Neural progenitor cell (in vitro differentiated cells): ENCODE measurements at places on chromosomes 11 and 22. TPM values are rescaled to one million over a fixed set of nuclear protein-coding genes. Genes with fewer than 3 reads are reported as not detected.
A peak's percentile ranks its signal among the peaks of the same experiment; 100 is the strongest.

The SMC1B gene
- total RNA-seq: 0.06 and 0.09 TPM in 2 replicates

- no peak for DNase-seq
- no peaks in the 10 kb centered on the region for H3K4me1 ChIP-seq
- no peak overlapping the region for H3K4me3 ChIP-seq
- H3K36me3 ChIP-seq: no peaks in the 10 kb centered on the region
- H3K27ac ChIP-seq: no peak overlapping the region
These were observed 59.7 kb upstream of the RAG2 start for GRCh38 chr11:36657610-36658267.

The SBF2 gene
- total RNA-seq: 48.2 and 51.1 TPM in 2 replicates

- no peak overlapping the region for H3K4me3 ChIP-seq
- no peaks in the 10 kb centered on the region for H3K4me1 ChIP-seq
- no peak for DNase-seq
- H3K36me3 ChIP-seq: no peaks in the 10 kb centered on the region
- no peak overlapping the region for H3K27ac ChIP-seq
These were observed 20.7 kb downstream of the SUSD2 start for GRCh38 chr22:24201681-24202614.

DNA sequence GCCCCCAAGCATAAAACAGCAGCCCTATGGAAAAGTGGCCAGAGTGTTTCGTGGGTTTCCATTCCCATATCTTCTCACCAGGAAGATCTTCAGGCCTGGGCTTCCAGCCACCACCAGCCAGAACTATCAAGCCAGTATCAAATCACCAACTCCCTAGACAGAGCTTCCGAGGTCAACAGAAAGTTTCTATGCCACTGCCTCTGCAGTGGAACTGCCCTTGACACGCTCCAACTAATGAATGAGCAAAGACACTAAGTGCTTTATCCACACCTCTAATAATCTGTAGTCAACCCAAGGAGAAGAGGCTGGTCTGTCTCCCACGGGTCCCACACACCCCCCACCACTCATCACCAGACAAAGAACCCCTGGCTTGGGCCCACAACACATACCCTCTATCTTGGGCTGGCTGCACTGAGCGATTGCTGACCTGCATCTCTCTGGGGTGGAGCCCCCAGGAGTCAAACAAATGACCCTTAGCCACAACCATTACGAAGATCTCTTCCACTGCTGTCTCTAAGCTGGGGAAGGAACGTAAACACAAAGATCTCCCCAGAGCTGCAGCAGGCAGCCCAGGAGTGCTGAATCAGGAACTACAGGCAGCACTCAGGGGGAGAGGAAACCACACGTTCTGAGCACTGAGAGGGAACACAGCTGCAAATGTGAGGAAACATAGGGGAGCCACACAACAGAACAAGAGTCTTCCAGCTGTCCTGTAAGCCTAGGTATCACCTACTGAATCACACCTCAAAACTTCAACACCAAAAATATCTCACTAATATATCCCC lies 9.7 kb downstream of the OR5AN1 start:
- no peaks in the 10 kb centered on the region for H3K27me3 ChIP-seq
- H3K4me3 ChIP-seq: no peak overlapping the region
- H3K27ac ChIP-seq: no peak overlapping the region
- no peaks in the 10 kb centered on the region for H3K4me1 ChIP-seq

GRCh38 chr22:26617271-26618199 lies at the start of gene CRYBB1:
Gene CRYBB1 (minus strand): TSS chr22:26618027. CDS start chr22:26616319, 1,708 bp downstream.
- peak within 1 kb of the TSS; percentile 4 for H3K27ac ChIP-seq
- no peaks in the 10 kb centered on the region for H3K36me3 ChIP-seq
- H3K4me3 ChIP-seq: no peak within 1 kb of the TSS

DNA sequence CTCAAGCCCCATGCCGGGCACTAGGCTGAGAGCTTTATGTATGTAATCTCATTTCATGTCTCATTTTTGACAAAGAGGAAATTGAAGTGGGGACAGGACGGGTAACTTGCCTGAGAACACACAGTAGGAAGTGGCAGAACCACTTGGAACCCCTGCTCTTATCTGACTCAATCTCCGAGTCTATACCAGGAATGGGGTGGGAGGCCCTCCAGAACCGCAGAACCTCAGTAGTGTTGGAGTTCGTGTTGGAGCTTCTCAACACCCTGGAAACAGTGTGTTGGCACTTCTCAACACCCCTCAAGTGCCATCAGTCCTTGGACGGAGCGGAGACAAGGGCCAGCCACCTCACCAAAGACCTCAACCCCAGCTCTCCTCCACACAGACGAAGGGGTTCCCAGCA lies 38.8 kb upstream of the POLA2 start:
- no peak overlapping the region for H3K4me3 ChIP-seq
- H3K27me3 ChIP-seq: peaks cover 11% of the 10 kb centered on the region
- no peak overlapping the region for H3K27ac ChIP-seq
- peaks cover 7% of the 10 kb centered on the region for H3K4me1 ChIP-seq

The RTN4RL2 gene
- 0.13 and 1.9 TPM in 2 replicates for total RNA-seq

The OR2D2 gene
- 0.56 TPM in 1 of 2 replicates, not detected in the other for total RNA-seq

The CTSC gene
- total RNA-seq: 94.6 and 96.4 TPM in 2 replicates

The GGTLC3 gene
- not detected in 2 replicates for total RNA-seq
